Stimulated activated CD8-positive, alpha-beta memory T cell treated with anti-CD3 and anti-CD28 coated beads, Interleukin-7, amount 100 ng/mL, for 4 hours (primary cell): ENCODE measurements at places on chromosomes 12 and 14.

DNA sequence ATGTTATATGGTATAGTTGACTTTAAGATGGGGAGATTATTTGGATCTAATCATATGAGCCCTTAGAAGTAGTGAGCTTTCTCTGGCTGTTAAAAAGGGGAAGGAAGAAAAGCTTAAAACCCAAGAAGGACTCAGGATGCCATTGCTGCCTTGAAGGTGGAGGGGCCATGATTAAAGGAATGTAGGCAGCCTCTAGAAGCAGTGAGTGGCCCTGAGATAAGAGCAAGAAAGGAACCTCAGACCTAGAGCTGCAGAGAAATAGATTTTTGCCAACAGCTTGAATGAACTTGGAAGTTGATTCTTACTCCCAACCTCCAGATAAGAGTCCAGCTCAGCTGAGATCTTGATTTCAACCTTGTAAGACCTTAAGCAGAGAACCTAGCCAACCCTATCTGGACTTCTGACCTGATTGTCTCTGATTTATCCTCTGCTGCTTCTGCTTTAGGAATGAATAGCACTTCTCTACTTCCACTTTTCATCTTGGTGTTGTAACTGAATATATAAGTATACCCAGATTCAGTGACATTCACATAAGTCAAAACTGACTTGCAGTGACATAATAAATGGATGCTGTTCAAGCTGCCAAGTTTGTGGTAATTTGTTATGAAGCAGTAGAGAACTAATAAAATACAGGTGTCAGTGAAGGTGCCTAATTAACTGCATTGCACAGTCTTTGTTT lies 33.5 kb downstream of the RAD51B start:
- DNase-seq, result no peak

DNA sequence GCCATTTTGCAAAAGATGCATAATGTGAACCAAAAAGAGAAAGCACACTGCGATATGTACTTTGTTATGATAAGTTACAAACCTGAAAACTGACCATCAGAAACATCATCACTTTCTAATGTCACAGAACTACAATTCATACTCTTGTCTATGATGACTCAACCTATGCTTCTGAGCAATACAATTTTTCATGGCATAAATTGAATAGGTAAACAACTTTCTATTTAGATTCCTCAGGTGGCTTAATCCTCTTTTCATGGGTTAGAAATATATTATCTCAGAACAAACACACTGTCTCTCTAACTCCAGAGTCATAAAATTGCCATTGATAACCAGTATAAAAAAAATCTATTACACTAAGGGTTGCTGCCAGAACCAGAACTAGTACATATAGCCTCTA lies 1715.0 kb upstream of the FLRT2 start:
- DNase-seq, result no peak

GRCh38 chr12:124928095-124928911 lies 13.9 kb upstream of the UBC start:
- no peak for DNase-seq

GRCh38 chr14:98368916-98369315 lies 903.1 kb downstream of the BCL11B start:
- DNase-seq, result no peak

DNA sequence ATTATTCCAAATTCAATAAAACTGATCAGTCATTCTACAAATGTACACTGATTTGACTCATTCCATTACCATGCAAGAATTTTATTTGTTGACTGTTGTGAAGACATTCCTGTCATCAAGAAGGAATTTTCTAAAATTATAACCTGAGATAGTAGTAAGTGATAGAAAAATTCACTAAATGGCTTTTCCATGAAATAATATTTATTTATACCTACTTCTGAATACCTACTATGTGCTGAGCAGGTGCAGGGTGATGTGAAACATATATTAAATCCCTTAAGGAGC lies 841.7 kb downstream of the NRXN3 start:
- no peak for DNase-seq

DNA sequence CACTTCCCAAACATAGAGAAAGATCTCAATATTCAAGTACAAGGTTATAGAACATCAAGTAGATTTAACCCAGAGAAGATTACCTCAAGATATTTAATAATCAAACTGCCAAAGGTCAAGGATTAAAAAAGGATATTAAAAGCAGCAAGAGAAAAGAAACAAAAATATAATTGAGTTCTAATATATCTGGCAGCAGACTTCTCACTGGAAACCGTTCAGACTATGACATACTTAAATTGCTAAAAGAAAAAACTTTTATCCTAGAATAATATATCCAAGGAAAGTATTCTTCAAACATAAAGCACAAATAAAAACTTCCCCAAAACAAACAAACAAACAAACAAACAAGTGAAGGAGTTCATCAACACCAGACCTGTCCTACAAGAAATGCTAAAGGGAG lies 92.4 kb downstream of the FSCB start:
- no peak for DNase-seq

DNA sequence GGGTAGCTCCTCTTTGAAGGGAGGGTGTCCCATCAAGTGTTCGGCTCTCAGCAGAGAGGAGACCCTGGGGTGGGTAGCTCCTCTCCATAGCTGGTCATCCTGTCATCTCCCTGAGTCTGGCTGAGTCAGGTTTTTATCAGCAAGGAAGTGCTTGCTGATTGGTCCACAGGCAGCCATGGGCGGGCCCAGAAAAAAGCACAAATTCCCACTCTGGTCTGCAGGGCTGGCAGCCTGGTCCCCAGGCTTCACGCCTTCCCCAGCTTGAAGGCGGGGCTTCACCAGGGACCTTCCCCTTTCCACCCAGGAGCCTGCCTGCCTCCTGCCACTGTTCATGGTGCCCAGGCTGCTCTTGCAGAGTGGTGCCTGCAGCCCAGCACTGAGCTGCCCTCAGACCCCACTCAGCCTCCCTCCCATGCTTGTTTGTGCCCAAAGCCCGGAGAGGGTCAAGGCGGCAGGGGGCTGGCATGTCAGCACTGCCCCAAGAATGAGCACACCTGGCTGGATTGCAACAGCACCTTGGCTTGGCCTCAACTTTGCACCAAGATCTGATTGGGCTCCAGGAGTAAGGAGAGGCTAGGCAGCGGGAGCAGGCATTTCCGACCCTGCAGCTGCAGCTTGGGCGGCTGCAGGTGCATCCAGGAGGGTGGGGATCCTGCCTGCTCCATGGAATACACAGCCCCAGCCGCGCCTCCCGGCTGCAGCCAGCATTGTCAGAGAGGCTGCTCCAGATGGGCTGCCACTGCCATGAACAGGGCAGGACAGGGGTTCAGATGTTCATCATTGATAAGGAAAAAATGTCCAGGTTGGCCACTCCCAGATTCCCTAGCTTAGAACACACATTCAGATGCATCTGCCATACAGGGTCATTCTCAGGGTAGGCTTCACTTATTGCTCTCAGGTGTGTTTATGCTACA lies 22.0 kb upstream of the WDR89 start:
- DNase-seq, result no peak

DNA sequence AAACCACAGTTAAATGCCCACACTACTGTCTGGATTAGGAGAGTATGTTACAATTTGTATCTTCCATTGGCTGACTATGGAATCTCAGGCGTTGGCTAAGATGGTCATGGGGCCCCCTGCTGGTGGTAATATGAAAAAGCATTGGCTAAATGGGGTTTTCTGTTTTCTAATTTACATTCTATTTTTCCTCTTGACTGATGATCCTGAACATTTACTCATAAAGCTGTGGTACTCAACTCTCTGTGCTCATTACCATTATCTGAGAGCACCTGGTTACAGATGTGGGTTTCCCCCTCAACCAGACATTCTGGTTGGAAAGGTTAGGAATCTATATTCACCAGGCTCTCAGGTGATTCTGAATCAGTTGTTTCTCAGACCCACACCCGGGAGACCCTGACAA lies 64.8 kb downstream of the WSCD2 start:
- no peak for DNase-seq

DNA sequence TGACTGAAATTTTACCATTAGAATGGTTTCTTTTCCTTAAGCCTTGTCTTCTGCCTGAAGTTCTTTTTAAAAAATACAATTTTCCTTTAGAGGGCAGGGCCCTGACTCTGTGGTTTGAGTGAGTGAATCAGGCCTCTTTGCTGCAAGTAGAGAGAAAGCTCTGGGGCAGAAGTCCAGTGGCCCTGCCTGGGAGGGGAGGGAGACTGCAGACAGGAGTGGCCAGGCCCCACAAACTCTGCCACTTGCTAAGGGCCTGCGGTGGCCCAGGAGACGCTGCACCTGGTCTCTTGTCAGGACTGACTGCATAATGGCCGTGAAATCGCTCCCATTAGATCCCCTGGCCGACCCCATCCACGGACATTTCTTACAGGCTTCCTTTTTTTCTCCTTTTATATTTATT lies 25.5 kb downstream of the TSPAN11 start:
- no peak for DNase-seq

DNA sequence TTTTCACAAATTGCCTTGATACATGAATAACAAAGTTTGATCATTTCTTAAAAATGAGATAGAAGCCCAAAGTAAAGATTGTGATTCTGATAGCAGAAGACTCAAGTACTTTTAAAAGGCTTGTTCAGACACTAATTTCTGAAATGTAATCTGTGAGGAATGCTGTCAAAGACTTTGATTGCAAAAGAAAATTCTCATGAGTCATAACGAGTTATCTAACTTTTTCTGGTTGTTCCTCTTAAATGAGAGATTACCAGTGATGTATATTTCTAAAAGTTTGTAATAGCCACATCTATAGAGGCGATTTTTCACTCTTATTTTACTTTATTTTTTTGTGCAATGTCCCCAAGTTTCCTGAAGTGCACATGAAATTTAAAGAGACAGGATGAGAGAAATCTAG lies 7.0 kb downstream of the PYGL start:
- no peak for DNase-seq

GRCh38 chr12:132263451-132264049 lies 65.8 kb downstream of the GALNT9 start:
- DNase-seq, result no peak

- DNase-seq, result no peak
These were observed 44.8 kb downstream of the FBXW8 start for GRCh38 chr12:116955382-116956021.

GRCh38 chr14:105223770-105224544 lies 24.4 kb upstream of the BTBD6 start:
- no peak for DNase-seq

DNA sequence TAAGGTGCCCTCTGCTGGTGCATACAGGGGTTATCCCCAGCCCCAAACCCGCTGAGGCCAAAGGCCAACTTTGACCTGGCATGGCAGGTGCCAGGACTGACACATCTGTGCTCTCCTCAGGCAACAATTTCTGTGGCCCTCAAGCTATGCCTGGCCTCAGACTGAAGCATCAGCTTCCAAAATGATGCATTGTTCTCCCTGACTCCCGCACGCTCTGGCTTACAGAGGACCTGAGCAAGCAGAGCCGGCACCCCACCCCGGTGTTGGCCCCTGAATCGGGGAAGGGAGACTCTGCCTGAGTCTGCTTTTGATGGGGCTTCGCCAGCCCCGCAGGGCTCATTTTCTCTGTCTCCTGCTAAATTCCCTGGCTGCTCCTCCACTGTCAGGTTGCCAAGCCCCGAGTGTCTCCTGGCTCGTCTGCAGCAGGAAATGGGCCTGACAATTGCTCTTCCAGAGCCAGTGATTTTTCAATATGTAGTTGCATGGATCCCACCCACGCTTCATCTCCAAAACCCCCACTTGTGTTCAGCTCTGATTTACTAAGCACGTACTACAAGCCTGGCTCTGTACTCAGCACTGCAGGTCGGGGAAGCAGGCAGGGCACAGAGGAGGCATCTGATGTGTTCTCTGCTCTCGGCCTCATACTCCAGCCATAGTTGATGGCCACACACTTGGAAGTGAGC lies 126.1 kb downstream of the SLC38A6 start:
- no peak for DNase-seq

- DNase-seq, result no peak
These were observed 52.9 kb downstream of the SVOP start for GRCh38 chr12:108967869-108968540.

DNA sequence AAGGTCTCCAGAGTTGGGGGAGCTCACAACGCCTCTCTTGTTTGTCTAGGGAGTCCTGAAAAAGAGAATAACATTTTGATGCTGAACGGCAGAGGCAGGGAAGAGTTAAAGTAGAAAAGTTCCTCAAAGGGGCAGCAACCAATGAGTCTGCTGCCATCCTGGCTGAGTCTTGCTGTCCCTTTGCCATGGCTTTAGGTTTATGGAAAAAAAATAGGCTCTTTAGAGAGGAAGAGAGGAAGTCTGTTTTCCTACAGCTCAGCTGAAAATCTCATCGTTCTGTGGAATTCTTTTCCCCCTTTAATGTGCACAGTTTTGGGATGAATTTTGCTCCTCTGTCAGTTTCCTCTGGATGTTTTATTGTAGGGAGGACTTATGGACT lies 314.8 kb upstream of the TBX3 start:
- no peak for DNase-seq

DNA sequence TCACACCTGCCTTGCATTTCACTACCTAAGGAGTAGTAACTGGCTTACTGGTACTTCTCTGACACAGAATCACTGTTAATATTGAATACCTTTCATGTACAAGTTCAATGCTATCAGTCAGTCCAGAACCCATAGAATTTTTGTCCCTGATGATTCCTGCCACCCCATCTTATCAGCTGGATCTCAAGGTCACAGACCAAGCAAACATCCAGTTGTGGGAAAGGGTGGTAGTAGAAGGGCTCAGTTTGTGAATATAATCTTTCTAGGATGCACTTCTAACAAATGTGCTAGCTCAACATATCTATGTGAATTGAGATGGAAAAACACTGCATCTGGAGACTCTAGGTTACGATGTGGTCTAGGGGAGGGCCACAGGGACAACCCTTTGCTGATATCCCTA lies 14.1 kb downstream of the PPP1CC start:
- no peak for DNase-seq

DNA sequence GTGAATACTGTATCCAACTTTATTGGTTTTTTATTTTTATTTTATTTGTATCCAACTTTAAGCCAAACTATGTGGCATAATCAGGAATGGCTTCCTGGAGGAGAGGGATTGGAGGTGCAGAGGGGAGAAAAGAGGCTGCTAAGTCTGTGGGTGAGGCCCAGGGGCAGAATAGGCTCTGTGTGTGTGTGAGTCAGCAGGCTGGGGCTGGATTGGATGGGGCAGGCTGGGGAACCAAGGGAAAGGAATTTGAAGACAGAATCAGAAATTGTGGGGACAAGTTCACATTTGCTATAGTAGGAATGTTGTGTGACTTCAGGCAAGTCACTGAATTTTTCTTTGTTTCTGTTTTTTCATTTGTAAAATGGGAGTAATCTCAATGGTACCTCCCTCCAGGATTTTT lies 12.8 kb upstream of the RILPL1 start:
- DNase-seq, result no peak

DNA sequence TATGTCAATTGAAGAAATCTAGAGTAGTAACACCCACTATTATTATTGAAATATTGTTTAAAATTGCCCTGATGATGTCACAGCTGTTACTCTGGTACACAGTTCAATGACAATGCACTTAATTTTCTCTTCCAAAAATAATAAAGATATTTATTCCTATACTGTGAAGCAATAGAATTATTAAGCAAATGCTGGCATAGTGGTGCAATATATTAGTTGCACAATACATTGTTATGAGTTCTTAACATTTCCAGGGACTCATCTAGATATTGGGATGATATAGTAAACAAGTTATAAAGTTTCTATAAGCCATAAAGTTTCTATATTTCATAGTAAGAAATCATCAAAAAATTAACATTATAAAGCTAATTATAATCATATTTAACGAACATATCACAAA lies 897.8 kb downstream of the LRFN5 start:
- no peak for DNase-seq

- DNase-seq, result no peak
These were observed 128.0 kb downstream of the STXBP6 start for GRCh38 chr14:24921903-24922302.
